M059J (cell line): ENCODE measurements at places on chromosomes 4 and X.

- DNase-seq, result peak; percentile 32
These were observed 130.4 kb downstream of the MSL3 start for GRCh38 chrX:11888421-11888820.

DNA sequence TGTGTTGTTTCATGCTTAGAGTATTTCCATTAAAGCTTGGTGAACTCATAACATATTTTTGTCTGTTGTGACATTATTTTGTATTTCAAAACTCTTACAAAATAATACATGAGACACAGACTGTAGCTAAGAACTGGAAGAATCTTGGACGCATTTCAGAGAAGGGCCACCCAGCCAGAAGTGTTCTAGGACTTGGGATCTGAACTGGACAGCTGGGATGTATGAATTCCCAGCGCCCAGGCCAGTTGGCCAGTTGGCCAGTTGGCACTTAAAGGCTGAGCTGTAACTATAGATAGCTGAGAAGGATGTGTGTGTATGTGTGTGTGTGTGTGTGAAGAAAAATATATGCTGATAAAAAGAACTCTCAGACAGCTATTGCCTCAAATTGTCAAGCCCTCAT, 193.4 kb upstream of the GPR101 start:
- no peak for DNase-seq

- peak; percentile 78 for DNase-seq
These were observed 9.4 kb upstream of the KIAA0232 start for GRCh38 chr4:6773106-6773505.

DNA sequence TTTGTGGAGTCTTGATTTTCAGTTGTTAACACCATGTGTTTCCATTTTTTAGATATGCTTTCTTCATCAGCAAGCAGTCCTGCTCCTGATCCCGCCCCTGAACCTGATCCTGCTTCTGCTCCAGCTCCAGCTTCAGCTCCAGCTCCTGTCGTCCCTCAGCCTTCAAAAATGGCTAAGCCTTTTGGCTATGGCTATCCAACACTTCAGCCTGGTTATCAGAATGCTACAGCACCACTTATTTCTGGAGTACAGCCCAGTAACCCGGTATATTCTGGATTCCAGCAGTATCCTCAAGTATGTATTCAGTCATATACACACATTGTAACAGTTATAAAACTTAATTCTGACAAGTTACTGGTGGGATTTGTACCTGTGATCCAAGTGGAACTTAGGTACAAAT, 60.9 kb downstream of the SEC24B start:
- DNase-seq, result no peak

DNA sequence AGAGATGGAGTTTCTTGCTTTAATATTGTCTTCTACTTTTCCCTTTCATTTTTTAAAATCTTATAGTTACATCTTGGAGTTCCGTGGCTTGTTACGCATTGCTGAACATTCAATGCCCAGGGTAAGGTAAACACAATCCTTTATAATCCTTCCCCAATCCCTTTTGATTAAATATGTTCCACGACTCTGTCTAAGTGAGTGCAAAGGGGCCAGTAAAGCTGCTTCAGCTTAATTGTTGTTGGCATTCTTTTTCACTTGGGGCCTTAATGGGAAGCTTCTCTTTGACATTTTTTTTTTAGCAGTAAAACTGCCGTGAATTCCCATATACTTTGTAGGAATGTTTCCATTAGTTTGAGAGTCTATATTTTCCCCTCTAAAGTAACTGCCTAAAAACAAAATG, 1028.1 kb downstream of the C4orf33 start:
- DNase-seq, result no peak

DNA sequence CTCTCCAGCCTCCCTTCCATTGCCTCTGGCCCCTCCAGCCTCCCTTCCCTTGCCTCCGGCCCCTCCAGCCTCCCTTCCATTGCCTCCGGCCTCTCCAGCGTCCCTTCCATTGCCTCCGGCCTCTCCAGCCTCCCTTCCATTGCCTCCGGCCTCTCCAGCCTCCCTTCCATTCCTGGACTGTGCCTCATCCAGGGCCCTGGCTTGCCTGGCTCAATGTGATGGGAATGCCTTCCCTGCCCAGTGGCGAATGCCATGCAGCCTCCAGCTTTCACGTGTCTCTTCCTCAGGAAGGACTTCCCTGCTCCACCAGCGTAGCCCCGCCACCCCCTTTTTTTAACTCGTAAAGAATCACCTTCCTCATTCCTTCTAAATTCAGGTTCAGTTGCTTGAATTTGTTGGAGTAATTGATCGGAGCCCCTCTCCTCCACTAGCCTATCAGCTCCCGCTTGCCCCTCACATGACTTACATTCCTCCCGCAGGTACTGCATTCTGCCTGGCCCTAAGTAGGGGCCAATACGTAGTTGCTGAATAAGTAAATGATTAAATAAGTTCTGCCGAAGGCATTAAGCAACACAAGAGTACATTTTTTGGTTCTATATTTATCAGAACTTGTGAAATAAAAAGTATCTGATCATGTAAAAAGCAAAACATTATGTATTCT, 30.3 kb downstream of the SORBS2 start:
- no peak for DNase-seq

DNA sequence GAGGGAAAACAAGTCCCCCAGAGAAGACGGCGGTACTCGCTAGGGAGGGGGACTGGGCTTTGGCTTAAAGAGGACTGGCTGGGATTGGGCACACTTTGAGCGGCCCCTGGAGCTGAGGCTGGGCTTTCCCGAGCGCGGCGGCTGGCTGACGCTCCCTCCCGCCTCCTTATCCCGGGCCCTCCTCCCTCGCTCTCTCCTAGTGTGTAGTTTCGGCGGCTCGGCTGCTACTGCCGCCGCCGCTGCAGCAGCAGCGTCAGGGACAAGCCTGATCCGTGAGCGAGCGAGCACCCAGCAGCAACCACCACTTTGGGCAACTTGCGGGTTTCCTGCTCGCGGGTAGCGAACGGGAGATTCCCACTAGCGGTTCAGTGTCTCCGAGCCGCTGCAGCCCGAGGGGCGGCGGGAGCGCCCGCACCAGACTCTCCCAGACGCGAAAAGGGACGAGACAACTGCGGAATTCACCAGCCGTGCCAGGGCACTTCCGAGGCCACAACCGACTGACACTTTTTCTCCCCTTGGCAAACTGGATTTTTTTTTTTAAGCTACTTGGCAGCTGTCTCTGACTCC, 632 bp upstream of the PCDH7 start:
- DNase-seq, result peak; percentile 43

- peak; percentile 39 for DNase-seq
These were observed 869 bp upstream of the ADD1 start for GRCh38 chr4:2842687-2843262.

DNA sequence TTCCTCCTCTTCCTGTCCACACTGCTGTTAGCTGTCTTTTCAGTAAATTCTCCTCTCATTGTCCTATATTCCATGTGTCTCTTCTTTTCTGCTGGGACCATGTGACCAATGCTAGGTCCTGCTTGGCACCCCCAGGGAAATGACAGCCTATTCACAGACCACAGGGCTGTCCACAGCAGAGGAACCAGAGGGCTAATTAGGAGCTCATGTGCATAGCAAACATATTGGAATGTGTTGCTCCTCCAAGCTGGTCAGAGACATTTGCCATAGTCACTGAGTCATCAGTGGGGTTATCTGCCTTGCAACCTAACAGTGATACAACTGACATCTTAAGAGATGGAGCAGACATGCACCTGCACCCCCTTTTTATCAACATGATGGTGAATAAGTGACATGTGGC, 67.9 kb upstream of the PUDP start:
- peak; percentile 50 for DNase-seq

DNA sequence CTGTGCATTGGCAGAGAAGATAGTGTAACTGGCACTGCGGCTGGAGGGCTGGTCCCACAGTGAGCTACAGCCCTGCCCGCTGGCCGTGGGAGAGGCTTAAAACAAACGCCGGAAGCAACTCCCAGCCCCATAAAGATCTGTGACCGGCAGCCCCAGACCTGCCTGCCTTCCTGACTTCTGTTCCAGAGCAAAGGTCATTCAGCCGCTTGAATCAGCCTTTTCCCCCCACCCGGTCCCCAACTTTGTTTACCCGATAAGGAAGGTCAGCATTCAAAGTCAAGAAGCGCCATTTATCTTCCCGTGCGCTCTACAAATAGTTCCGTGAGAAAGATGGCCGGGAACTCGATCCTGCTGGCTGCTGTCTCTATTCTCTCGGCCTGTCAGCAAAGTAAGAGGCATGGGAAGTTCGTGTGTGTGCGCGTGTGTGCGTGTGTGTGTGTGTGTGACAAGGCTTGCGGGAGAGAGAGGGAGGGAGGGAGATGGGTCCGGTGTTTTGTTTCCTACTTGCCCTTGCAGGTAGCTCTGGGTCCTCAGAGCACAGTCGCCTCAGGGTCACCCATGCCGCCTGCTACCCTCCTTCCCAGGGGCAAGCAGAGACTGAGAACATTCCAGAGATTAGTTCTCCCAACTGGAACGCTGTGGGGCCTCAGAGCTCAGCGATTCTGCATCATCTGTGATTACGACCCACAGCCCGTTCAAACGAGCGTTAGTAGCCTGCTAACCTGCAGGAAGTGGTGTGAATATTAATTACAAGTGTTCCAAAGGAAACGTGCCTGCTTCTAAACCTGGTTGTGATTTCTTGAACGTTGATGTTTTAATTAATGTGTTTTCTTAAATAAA, at the start of gene MGST2:
TSS of gene MGST2 (plus strand) at position 130 of the 840 bp plus-strand sequence. CDS start at position 331, 201 bp downstream.
- peak; percentile 65 for DNase-seq

DNA sequence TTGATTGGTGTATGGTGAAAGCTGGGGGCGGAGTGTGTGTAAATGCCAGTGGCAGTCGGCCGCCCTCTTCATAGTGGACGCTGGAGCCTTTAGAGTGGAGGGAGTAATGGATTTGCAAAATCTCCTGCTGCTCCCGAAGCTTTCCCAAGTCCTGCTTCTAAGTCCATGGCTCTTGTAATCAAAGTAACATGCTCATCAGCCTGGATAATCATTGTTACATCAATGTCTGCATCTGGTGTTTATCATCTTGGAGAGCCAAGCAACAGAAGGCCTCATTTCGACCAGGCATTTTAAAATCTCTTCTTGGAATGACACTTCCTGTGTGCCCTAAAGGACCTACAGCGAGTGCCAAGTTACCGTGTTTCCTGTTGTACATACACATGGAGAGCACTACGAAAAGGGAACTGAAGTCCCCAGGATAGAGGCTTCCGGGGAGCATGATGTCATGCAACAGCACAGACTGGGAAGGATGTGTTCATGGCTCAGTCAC, 32.2 kb downstream of the UNC5C start:
- DNase-seq, result no peak

- peak; percentile 26 for DNase-seq
These were observed 2.9 kb downstream of the TBCK start for GRCh38 chr4:106312997-106313522.

DNA sequence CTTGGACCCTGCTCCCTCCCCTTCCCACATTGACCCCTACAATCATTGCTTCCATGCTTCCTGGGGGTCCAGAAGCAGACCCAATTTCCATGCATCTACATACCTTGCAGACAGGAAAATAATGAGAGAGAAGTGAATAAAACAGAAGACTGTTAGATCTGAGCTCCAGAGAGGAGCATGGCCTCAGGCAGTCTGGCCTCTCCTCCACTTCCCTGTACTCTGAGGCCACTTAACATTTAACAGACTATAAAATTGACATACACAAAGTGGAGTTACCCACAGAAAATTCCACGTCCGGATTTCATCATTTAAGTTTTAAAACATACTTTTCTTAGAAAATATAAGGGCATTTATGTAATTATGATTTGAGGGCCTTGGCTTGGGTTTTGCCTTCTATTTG, 2.1 kb upstream of the PRSS12 start:
- no peak for DNase-seq

DNA sequence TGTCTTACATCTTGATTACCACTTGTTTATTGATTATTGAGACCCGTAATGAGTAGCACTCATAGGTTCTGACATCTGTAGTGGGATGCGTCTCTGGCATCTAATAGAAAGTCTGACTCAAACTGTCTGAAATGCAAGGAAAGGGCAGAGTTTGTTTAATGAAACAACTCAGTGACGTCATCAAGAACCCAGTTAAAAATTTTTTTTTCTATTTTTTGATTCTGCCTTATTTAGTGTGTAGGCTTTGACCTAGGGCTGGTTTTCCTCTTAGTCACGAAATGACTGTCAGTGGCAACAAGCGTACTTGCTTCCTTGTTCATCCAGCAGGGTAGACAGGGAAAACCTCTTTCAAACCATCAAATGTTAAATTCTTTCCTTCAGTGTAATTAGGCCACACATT, 3.1 kb upstream of the CDKL5 start:
- peak; percentile 88 for DNase-seq

- DNase-seq, result peak; percentile 59
These were observed 26.7 kb downstream of the HTT-AS start for GRCh38 chr4:3047464-3048286.

DNA sequence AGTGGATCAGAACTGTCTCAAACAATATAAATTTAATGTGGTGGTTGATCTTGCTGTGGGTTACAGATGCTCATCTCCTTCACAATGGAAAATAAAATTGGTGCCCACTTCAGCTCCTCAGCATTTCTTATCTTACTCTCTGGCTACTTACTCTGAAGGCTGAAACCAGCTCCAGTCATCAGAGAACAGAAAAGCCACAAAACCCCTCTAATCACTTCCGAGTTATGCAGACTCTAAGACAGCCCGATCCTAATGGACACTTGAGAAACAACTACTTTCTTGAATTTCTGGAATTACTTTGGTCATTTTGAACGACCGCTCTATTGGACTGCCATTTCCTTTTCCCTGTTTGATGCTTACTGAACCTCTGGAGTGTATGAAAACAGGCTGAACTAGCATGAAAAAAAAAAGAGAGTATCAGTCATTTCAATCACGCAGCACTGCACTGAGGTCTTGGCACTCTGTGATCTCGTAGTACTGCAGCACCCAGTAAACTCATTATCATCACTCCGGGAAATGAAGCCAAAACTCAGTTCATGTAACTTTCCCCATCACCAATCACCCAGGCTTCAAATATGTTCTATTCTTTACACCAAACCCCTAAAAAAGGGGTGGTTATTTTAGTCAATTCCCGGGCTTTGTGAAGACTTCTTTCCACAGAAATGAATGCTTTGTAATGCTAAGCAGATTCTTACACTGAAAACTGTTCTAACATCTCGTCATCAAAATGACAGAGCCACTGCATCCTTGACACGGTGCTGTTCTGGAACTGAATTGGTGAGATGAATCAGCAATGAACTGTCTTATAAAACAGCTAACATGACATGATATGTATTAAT, 54.5 kb downstream of the TSPAN5 start:
- DNase-seq, result peak; percentile 86
